Myocyte (in vitro differentiated cells): ENCODE measurements at places on chromosomes 12 and 14. TPM values are rescaled to one million over a fixed set of nuclear protein-coding genes. Genes with fewer than 3 reads are reported as not detected.

DNA sequence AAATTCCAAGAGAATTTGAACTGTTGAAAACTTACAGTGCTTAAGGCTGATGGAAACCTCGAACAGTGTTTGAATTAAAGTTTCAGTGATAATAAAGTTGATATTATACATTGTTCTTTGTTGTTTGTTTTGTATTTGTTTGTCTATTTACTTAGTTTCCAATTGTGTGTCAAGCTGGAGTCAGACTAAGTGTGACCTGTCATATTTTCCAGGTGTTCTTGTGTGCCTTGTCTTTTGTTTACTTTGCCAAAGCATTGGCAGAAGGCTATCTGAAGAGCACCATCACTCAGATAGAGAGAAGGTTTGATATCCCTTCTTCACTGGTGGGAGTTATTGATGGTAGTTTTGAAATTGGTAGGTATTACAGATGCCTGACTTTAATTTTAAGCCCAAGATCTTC is 6.0 kb downstream of the SLCO1C1 start:
- DNase-seq: no peak

GRCh38 chr12:16155938-16156337 is 121.5 kb downstream of the SLC15A5 start:
- DNase-seq: no peak

GRCh38 chr12:124073356-124074035 is 100.5 kb downstream of the ZNF664 start:
- DNase-seq: no peak

DNA sequence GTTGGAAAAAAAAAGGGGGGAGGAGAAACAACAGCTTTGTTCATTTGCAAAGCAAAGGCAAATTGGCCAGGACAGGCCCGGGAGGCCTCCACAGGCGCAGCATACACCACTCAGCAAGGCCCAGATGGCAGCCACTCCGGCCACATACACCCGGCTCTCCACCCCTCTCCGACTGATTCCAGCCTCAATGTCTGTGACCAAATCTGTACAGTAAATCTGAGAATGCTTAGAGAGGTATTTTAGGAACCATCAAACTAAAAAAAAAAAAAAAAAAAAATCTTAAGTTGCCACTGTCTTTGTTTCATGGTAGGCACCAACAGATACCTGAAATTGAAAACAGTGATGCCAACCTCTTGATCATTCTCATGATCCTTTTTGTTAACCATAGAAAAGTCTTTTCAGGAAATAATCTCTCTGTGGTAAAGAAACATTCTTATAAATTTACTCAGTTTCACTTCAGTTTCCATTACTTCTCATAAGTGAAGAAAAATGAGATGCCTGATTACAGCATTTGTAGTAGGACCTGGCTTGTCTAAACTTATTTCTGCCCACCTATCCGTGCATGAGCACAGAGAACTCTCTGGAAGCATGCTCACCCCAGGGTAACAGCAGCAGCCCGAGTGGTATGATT is 20.2 kb downstream of the VPS37B start:
- no peak for DNase-seq

DNA sequence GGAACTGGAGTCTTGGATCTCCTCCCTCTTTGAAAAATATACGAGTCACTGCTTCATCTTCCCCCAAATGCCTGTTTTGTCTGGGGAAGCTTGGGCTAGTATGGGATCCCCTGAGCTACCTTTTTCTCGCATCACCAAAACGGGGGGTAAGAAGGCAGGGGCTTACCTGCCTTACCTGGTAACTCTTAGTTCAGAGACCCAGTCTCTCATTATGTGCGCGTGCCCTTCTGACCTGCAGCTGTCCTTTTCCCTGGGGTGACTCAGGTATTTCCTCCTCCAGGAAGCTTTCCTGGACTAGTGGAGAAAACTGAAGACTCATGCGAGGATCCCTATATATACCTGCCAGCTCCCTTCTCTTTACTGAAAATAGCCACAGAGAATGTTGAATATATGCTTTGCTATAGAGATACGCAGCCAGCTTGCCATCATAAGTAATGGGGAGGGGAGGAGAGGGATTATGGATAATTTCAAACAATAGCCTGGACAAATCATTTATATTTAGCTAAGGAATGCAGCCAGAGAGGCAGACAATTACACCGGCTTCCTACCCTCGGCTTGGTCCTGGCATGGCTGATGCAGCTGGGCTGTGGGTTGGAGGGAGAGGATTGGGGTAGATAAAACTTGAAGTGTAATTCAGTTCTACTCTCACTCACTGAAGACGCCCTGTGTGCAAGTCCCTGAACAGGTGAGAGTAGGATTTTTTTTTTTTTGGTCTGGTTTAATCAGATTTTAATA is 1.1 kb downstream of the TSPAN9 start:
- peak; percentile 31 for DNase-seq

DNA sequence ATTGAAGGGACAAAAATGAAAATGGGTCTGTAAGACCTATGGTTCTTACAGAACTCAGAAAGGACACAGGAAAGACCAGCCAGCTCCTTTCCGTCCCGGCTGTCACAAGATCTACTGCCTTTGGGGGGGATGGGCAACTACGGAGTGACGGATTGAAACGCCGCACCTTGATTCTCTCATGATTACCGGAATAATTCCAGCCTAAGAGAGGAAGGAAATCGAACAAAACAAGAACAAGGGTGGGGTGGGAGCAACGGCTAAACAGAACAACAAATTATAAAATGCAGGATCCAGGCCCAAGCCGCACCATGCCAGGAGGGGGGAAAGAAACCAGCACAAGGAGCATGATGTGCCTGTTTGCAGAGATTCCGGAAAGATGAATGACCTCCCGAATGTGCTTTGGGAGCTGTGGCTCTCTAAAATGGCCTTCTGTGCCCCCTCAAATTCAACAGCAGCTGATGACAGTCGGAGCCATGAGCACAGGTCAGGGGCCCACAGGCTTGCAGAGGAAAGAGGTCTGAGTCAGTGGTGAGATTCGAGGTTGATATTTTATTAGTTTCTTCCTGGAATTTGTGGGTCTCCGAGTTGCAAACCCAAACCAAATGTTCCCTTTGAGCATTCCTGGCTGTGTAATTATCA is 72.1 kb downstream of the SPRING1 start:
- DNase-seq: no peak

The FSCB gene
- not detected in 2 replicates for total RNA-seq

DNA sequence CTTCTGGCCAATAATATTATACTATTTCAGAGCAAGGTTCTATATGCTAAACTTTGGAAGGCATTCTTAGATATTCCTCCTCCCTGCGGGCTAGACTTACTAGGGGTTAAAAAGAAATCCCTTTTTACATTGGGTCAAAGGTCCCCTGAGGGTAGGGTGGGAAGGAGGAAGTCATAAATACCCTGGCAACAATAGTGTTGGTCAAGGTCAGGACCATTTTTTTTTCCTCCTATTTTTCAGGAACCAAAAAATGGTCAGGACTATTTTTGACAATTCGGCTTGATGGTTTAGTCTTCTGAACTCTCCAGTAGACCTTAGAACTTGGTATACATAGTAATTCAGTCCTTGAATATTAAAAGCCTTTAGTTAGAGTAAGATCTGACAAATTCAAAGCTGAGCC is 4.5 kb upstream of the NANOG start:
- DNase-seq: no peak

- peak; percentile 20 for DNase-seq
Observed at GRCh38 chr14:99883866-99884650, 90.8 kb downstream of the EML1 start.

The RPS6KA5 gene
- 5.5 and 5.6 TPM in 2 replicates for total RNA-seq

- no peak for DNase-seq
Observed at GRCh38 chr14:30016002-30016401, 88.4 kb upstream of the PRKD1 start.

- no peak for DNase-seq
Observed at GRCh38 chr12:127416796-127417195, 850.2 kb upstream of the TMEM132C start.

DNA sequence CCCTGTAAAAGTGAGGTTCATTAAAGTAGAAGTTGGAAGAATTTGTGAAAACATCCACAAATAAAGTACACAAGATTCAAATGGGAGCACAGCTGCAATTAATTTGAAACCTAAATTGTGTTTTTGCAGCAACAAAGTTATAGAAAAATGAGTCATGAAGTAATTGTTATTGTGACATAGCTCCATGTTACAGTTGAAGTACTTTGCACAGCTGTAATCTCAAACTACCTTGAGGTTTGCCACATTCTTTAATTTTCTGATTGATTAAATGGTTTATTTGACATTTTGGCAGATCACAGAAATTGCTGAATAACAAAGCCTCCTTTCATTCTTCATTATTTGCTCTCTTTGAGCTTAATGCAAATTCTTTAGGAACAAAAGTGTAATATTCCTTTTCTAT is 111.3 kb downstream of the RMST start:
- DNase-seq: no peak

The TC2N gene
- total RNA-seq: not detected in 2 replicates

The CPNE6 gene
- not detected in 2 replicates for total RNA-seq

The RNF41 gene
- 90.4 and 121 TPM in 2 replicates for total RNA-seq

DNA sequence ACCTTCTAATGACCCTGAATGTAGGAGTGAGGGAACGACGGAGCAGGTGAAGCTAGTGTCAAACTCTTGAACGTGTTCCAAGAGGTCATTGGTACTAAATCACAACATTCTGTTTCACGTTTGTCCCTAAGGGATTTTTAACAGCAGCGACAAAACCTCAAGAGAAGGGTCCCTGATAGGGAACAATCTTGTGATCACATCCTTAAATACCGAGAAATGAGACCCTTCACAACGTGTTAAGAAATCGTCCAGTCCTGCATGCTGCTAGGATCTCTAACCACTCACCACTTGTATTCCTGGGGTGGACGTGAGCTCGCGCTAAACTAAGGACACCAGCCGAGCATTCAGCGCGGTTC is 134.1 kb upstream of the KRAS start:
- no peak for DNase-seq

The BDKRB1 gene
- total RNA-seq: 0.08 TPM in 1 of 2 replicates, not detected in the other

GRCh38 chr14:36773136-36773540 is 111.5 kb downstream of the PAX9 start:
- DNase-seq: peak; percentile 71

GRCh38 chr12:107144990-107145389 is 51.6 kb upstream of the CRY1 start:
- DNase-seq: no peak

DNA sequence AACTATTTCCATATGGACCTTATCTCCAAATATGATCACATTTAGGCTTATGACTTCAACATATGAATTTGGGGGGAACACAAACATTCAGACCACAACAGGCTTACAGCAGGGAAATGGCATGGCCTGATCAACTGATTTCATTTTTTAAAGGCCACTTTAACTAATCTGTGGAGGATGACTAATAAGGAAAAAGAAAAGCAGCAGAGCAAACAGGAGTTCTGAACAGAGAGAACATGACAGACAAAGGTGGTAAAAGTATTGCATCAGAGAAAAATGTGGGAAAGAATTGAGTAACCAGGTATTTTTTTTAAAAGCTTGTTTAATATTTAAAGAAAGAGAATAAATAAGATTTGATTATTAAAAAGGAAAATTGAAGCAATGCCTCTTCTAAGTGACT is 366.1 kb upstream of the TMPO start:
- no peak for DNase-seq

DNA sequence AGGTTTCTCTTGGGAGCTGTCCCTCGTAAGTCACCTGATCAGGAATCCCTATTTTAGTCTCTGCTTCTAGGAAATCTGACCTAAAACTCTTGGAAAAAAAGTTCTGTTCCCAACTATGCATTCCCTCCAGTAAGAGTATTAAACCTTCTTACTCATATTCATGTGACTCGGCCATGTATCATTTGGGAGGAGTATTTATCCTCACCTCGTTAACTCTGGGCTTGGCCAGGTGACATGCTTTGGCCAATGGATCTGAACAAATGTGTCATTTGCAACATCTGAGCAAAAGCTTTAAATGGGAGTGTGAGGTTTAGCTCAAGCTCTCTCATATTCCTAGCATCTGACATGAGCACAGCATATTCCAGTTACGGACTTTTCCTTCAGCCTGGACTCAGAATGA is 226.8 kb downstream of the NUAK1 start:
- no peak for DNase-seq
